Tibial artery (tissue), 4 donors: ENCODE measurements at places on chromosomes 6 and 20.
A peak's percentile ranks its signal among the peaks of the same experiment; 100 is the strongest.

- DNase-seq: no peak
Observed at GRCh38 chr20:1898482-1899240, 3.5 kb downstream of the SIRPA start.

DNA sequence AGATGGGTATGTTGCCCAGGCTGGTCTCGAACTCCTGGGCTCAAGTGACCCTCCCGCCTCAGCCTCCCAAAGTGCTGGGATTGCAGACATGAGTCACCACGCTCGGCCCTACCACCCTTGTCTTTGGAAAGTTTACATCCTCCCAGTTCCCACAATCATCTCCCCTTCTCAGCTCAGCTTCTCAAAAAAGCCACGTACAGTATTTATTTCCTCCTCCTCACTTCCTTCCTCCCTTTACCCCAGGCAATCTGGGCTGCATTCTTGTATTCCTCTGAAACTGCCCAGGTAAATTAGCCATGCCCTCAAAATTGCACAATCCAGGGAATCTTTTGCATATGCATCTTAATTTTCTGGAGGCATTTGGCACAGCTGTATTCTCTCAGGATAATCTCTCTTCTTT, 7.4 kb upstream of the SLC23A2 start:
- no peak for DNase-seq

GRCh38 chr6:107624050-107624449, 134.1 kb downstream of the SOBP start:
- no peak for DNase-seq

GRCh38 chr6:169070506-169071176, 183.0 kb downstream of the THBS2 start:
- peak; percentile 94 for DNase-seq

- no peak for DNase-seq
Observed at GRCh38 chr20:62451156-62451767, 23.9 kb upstream of the RBBP8NL start.

DNA sequence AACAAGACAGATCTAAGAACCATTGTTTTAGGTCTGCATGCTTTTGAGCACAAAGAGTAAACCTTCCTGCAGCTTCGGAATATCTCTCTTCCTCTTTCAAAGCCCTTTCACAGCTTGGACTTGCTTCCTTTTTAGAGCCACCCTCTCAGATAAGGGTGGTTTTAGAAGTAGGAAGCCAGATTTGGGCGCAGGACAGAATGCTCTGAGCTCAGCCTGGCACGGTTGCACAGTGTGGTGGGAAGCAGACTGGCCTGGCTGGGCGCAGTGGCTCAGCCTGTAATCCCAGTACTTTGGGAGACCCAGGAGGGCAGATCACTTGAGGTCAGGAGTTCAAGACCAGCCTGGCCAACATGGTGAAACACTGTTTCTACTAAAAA, 35.6 kb upstream of the PNRC1 start:
- DNase-seq: no peak

GRCh38 chr6:4017834-4018170, 61.1 kb downstream of the FAM217A start:
- DNase-seq: no peak
